ENCODE measurements at places on chromosomes 2 and 18. TPM values are rescaled to one million over a fixed set of nuclear protein-coding genes. Genes with fewer than 3 reads are reported as not detected.

TPO gene
- total RNA-seq, result not detected

MAP3K19 gene
- total RNA-seq, result not detected

ZSWIM2 gene
- total RNA-seq, result not detected

SAG gene
- total RNA-seq, result not detected

REG3A gene
- total RNA-seq, result not detected
